ENCODE measurements at places on chromosomes 1 and 21.

GRCh38 chr1:66570196-66570595 is 36.2 kb downstream of the SGIP1 start:
- no peak for DNase-seq

- no peak for DNase-seq
Measured at GRCh38 chr1:152981146-152981871, 2.6 kb upstream of the SPRR1A start.

GRCh38 chr1:26168410-26169197 is at the start of gene C1orf232:
C1orf232 (minus strand) TSS chr1:26168963; CDS start chr1:26168499, 464 bp downstream.
- DNase-seq, result no peak

GRCh38 chr1:77220687-77221463 is 1.6 kb upstream of the PIGK start:
- DNase-seq, result no peak
